ENCODE measurements at places on chromosomes 16 and 17.

GRCh38 chr16:29315046-29315445 is 91.5 kb downstream of the NPIPB11 start:
- no peak for DNase-seq

- DNase-seq: no peak
These were observed 4.0 kb downstream of the SRCIN1 start for GRCh38 chr17:38601539-38602351.

- no peak for DNase-seq
These were observed 504.6 kb downstream of the HS3ST4 start for GRCh38 chr16:26196310-26196709.

- DNase-seq: no peak
These were observed 36.6 kb downstream of the PHLPP2 start for GRCh38 chr16:71687861-71688260.

DNA sequence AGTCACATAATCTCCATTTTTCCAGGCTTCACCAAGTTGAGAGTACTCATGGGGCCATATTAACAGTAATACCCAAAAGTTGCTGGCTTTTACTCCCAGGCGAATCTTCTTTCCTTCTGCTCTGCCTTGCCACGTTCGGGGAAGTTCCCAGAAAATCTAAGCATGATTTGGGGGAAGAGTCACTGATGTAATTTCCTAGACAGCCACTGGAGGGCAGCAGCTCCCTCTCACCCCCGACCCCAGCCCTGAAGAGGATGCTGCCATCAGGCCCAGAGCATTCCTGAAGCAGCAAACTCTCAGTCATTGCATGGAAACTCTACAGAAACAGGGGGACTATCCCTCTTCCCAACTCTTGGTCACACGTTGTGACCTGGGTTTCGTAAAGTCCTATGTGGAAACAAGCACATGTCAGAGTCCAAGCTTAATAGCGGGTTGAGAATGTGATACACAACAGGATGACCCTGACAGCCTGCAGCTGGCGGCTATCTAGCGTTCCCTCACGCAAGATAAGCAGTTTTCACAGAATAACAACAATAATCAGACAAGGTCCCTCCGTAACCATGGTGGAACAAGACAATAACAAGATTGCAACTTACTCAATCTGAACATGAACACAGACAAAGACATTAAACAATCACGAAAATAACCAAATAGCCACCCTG is 43.8 kb upstream of the DHX40 start:
- DNase-seq: peak; percentile 67

GRCh38 chr17:28667870-28668269 is 5.9 kb downstream of the SUPT6H start:
- DNase-seq: no peak

DNA sequence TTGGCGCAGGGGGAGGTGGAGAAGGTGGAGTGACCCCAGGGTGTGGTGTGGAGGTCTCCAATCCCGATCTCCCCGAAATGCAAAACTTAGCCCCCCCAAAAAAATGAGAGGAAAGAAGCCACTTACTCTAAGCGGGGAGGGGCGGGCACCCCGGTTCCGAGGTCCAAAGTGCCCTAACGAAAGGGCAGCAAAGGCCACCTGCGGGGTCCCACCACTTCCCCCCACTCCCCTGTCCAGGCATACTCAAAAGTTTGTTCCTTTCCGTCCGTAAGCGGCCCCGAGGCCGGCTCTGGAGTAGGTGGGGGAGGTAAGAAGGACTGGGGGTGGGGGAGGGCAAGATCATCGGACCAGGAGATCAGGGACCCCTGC is 1.1 kb downstream of the TOX3 start:
- no peak for DNase-seq

DNA sequence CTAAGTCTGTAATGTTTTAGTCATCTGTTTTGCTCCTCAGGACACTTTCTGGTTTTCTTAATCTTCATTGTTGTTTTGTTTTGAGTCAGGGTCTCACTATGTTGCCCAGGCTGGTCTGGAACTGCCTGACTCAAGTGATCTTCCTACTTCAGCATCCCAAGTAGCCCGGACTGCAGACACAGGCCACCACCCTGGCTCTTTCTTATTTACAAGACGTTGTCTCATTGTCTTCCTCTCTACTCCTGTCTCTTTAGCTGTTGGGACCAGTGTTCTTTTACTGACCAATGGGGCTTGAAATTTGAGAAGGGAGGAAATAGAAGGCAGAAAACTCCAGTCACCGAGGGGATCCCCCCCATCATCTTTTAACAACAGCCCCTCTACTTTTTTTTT is 1.2 kb downstream of the SCPEP1 start:
- no peak for DNase-seq

DNA sequence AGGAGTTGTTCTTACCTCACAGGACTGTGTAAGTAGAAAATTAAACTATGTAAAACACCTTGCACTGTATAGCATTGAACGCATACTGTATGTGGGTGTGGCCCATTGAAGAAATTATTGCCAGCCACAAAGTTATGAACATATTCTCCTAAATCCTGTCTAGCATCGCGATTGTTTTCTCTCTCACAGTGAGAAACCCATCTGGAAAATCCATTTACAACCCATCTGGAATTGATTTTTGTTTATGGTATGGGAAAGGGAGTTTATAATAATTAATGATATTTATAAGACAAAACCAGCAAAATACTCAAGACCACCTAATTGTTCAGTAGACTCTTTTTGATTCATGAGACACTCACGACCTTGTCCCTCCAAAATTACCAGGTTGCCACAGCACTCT is 22.1 kb upstream of the MON1B start:
- no peak for DNase-seq

- no peak for DNase-seq
These were observed 22.2 kb downstream of the ANKFY1 start for GRCh38 chr17:4241535-4241934.

GRCh38 chr17:9291912-9292560 is 270.7 kb downstream of the NTN1 start:
- DNase-seq: peak; percentile 31

GRCh38 chr17:63435681-63436522 is 10.2 kb downstream of the CYB561 start:
- no peak for DNase-seq

GRCh38 chr17:5582209-5583185 is 1.8 kb downstream of the NLRP1 start:
- DNase-seq: no peak

DNA sequence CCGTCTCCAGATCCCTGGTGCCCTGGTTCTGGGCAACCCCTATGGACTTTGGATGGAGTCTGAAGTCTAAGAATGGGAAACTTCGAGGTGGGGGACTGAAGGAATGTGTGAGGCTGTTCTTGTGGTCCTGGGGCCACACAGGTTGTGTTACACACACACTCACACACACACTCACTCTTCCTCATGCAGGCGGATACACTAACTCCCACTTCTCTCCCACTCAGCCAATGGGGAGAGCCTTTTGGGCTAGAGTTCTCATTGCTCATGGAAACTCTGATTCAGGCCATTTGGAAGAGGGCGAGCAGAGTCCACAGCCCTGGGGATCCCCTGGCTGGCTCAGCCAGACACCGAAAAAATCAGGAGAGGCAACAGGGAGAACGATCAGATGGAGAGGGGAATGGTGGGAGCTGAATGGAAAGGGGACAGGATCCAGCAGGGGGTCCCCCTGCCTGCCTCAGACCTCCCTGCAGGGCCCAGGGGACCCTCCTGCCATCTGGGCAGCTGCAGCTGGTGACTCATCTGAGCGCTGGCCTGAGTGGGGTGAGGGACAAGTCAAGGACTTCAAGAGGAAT is 9.1 kb downstream of the IGFBP4 start:
- peak; percentile 93 for DNase-seq

DNA sequence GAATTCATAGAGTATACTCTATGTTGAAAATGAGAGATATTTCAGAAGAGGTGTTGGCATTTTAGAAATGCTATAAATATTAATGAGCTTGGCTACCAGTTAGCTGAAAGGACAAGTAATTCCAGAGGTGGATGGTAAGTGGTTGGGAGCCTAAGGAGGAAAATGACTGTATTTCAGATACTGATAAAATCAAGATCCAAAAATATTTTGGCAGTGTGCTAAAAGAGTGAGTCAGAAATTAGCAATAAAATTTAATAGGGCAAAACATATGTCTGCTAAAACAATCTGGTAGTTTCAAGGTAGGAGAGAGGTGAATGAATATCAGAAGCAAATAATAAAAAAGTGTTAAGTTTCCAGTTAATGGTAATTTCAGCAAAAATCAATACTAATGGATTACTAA is 1287.9 kb downstream of the CDH8 start:
- no peak for DNase-seq

DNA sequence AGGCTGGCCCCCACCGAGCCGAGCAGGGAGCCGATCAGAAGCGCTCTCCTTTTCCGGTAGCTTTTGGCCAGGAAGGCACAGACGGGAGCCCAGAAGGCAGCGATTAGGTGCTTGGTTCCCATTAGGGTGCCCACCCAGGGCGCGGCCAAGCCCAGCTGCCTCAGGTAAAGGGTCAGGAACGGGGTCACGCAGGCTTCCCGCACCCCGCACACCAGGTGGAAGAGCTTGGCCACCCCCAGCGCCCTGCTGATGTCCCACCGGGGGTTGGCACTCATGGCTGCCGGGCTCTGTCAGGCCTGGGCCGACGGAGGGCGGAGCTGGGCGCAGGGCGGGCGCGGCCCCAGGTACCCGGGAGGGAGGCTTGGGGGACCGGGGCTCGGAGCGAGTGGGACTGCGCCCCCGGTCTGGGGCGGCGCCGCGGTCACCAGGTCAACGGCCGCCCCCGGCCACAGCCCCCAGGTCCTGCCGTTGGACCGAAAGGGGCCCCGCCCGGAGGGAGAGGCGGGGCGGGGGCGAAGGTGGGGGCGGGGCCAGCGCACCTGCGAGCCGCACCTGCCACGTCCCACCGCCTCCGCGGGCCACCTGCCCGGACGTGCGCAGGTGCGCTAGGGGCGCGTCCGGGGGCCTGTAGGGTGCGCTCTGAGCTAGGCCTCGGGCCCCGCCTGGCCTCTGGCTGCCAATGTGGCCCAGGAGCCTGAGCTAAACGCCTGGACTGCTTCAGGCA is at the start of gene MFSD6L:
Gene MFSD6L (minus strand): TSS at position 520 of the 724 bp plus-strand sequence. CDS start 245 bp downstream, at position 275.
- DNase-seq: no peak

- DNase-seq: peak; percentile 20
These were observed 2.0 kb upstream of the RASL10B start for GRCh38 chr17:35729405-35729833.

DNA sequence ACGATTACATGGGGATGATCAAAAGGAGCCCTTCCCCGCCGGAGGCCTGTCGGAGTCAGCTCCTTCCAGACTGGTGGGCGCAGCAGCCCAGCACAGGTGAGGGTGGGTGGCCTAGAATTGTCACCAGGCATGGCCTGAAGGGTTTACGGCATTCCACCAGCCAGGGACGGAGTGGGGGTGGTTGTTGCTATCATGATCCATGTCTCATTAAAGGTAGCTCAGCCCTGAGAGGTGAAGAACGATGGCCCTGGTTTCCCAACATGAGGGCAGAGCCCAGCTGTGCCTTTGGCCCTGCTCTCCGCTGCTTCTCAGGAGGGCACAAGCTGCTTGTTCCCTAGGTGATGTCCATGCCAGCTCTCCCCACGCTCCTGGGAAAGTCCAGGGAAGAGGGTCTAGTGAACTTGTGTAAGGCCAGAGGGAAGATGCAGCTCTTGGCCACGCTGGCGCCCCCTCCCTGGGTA is 14.2 kb downstream of the IRF8 start:
- DNase-seq: no peak

DNA sequence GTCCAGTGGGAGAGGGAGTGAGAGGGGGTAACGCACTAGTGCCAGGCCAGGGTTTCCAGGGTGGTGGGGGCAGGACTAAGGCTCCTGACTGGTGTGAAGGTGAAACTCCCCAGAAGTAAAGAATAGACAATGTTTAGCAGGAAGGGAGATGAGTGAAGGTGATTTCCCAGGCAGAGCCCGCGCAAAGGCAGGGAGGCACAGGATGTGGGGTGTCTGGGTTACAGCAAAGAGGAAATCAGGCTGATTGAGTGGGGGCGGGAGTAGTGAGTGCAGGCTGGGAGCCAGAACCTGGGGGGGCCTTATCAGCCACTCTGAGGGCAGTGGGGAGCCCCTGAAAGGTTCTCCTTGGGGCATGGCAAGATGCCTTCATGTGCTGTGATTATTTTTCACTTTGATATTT is 167.5 kb downstream of the UTP18 start:
- no peak for DNase-seq

GRCh38 chr16:82891424-82891823 is 264.7 kb downstream of the CDH13 start:
- no peak for DNase-seq

GRCh38 chr17:82384051-82384729 is 12.6 kb downstream of the UTS2R start:
- no peak for DNase-seq

- DNase-seq: no peak
These were observed 127.7 kb downstream of the XYLT1 start for GRCh38 chr16:17343028-17343427.

DNA sequence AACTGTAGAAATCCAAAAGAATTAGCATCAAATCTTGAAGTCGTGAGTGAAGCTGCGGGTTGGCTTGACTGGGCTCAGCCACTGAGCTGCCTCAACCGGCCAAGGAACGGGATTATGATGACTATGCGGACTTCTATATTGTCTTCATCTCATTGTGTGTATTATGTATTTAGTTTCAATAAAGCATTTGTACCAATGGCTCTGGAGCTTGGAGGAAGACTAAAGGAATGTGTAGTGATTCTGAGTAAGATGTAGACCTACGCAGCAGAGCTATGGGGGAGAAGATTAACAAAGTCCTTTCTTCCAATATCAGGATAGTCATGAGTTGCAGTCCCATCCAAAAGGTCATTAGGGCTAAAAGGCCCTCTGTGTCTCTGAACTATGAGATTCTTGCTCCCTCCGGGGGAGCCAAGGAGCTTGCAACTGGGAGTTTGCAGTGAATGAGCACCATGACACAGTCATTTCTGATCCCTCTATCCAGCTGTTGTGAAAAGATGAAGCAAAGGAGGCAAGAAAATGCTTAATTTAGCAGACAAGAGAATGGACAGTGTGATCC is 8.3 kb downstream of the EME1 start:
- no peak for DNase-seq

DNA sequence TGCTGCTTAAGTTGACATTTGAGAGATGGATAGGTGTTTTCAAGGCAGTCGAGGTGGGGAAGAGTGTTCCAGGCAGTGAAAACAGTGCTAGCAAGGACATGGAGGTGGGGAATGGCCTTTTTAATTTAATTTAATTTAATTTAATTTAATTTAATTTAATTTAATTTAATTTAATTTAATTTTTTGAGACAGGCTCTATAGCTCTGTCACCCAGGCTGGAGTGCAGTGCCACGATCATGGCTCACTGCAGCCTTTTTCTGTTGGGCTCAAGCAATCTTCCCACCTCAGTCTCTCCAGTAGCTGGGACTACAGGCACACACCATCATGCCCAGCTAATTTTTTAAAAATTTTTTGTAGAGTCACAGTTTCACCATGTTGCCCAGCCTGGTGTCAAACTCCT is 32.2 kb upstream of the CACNG4 start:
- no peak for DNase-seq

Data from fibroblast of skin of scalp (primary cell).